ENCODE measurements at places on chromosomes 5 and 9.

DNA sequence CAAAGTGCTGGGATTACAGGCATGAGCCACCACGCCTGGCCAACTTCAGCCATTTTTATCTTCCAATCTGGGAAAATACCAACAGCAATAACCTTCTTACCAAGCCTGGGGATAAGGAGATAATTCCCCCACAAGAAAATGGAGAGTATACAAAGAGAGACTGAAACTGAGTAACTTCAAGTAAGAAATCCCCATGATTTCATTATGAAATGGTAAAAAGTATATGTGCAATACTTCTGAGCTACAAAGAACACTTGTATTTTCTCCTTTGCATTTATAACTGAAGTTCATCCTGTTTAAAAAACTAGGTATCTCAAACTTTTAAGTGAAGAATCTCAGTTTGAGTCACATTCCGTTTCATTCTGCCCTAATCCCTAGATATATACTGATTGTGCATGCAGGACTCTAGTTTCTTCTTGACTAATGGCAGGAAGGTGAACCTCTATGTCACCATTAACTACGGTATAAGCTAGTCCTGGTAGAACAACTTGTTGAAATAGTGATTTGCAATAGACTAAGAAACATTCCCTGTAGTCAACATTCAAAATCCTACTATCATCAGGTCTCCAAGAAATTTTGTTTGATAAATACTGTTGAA lies 2071.4 kb downstream of the MAT2B start:
- ATAC-seq = no peak

DNA sequence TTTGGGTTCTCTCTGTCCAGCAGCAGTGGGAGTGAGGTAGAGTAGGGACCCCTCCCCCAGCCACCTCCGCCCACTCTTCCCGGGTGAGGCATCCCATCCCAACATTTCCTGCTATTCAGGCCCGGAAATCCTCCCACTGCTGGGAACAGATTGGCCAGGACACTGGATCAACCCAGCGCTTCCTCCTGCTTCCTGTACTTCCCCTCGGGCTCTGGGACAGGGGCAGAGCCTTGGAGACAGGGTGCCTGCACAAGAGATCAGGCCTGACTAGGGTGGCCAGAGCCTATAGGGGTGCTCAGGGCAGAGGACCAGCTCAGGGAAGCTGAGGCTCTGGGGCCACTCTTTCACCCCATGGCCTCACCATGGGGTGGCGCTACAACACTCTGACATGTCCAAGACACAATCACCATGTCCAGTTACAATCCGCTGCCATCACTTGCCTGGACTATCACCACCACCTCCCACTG lies 14.5 kb downstream of the SH2D3C start:
- peak; percentile 60 for ATAC-seq

- ATAC-seq = no peak
Observed at GRCh38 chr9:134377976-134378375, 51.7 kb downstream of the RXRA start.

GRCh38 chr5:32551865-32552264 lies 33.5 kb upstream of the SUB1 start:
- no peak for ATAC-seq

GRCh38 chr5:154849791-154850201 lies 607 bp downstream of the FAXDC2 start:
- no peak for ATAC-seq

- no peak for ATAC-seq
Observed at GRCh38 chr5:142671801-142672200, 14.1 kb downstream of the FGF1 start.

GRCh38 chr5:171543148-171543815 lies 123.8 kb downstream of the FGF18 start:
- no peak for ATAC-seq

GRCh38 chr9:121564504-121565260 lies 65.0 kb upstream of the GGTA1 start:
- ATAC-seq = no peak

DNA sequence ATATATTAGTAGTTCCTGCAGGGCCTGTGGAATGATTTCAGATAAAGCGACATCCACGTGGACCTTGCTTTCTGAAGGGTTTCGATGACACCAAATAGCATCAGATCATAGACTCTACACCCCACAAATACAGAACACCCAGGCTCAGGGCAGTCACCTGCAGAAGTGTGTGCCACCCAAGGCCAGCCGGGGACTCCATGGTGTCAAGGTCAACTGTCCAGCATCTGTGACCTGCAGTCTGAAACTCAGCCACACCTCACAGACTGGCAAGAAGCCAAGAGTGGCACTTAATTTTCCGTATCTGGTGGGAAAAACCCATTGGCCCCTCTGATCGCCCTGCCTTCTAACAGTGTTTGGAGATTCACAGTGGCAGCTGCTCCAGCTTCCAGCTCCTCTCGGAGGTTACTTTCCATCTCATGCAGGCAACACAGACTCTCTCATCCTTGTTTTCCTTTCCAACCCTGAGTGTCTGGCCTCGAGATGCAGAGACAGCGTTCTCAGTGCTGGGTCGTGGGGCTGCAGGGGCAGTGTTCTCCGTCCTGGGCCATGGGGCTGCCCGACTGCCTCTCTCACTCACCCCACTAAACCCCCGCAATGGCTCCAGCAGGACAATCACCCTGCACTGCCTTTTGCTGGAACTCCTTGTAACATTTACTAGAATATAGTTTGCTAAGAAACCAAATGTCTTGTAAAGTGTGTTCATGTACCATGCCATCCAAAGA lies 221.9 kb downstream of the IRX2 start:
- no peak for ATAC-seq

- ATAC-seq = no peak
Observed at GRCh38 chr9:98080326-98080725, 23.8 kb downstream of the NANS start.

DNA sequence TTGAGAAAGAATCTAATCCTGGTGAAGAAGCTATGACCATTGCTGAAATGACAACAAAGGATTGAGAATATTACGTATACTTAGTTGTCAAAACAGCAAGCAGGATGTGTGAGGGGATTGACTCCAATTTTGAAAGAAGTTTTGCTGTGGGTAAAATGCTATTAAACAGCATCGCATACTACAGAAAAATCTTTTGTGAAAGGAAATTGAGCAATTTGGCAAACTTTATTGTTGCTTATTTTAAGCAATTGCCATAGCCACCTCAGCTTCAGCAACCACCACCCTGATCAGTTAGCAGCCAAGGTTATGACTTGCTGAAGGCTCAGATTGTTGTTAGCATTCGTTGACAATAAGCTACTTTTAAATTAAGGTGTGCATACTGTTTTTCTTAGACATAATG lies 22.5 kb upstream of the ARL14EPL start:
- no peak for ATAC-seq

DNA sequence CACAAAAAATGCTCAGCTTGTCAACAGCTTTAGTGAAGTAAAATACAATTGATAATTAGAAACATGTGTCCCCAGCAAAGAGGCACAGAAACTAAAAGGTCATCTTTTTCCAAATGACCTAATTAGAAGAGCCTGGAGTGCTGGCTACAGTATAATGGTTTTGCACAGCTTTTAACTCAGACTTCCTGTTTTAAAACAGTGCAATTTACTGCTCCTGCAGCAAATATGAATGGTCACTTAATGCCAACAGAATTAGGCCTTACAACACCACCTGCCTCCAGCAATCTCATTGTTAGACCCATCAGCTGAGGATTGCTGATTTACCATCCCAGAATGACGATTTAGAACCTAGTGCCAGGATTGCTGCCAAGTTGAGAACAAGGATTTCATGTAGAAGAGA lies 239.3 kb downstream of the CETN3 start:
- no peak for ATAC-seq

- ATAC-seq = no peak
Observed at GRCh38 chr5:165714598-165714997, 2209.2 kb downstream of the MAT2B start.

DNA sequence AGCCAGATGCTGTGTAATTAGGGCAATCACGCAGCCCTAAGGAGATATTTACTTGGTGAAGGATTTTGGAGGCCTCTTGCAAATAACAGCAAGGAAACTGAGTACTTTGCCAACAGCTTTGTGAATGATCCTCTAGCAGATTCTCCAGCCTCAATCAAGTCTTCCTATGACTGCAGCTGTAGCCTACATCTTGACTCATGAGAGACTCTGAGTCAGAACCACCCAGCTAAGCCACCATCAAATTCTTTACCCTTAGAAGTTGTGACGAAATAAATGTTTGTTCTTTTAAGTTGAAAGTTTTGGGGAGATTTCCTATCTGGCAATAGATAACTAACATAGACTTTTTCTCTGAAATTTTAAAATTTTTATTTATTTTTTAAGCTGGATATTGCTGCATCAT lies 237.6 kb upstream of the CCNH start:
- ATAC-seq = no peak

- no peak for ATAC-seq
Observed at GRCh38 chr5:9324348-9325077, 221.4 kb downstream of the SEMA5A start.

GRCh38 chr5:122014236-122014935 lies 52.6 kb downstream of the SRFBP1 start:
- no peak for ATAC-seq

GRCh38 chr5:136174021-136174659 lies 18.8 kb downstream of the SMIM32 start:
- no peak for ATAC-seq

DNA sequence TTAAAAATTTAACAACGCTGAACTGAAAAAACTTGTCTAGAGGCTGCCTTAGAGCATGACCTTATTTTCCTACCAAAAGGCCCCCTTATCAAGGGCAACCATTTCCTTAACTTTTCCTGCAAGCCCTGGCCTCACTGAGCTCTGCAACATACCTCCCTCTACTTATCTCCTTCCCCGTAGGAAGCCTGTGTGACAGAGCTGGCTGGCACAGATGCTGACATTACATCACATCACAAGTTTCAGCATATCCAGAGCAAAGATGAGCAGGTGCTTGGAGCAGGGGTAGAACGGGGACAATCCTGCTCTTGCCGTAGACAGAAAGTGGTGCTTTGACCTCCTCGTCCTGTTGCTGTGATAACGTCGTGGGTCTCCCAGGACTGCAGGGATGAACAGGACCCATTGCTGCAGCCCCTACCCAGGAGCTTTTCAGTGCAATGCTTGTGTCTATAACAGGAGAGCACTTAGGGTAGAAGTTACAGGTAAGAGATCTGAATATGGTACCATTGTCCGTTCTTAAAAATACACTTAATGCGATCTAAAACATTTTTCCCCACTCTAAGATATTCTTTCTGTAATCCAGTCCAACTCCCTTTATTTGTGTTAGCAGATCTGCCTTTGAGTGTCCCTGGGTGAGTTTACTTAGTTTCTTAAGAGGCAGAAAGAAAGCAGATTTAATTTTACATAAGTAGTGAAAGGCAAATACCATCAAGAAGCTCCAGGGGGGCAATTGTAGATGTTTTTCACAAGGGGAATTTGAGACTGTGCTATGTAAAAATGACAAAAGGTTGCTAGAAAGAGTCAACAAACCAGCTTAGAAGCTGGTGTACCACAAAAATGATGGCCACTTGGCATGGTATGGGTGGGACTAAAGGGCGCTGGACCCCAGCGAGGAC lies 101.9 kb upstream of the EFNA5 start:
- no peak for ATAC-seq

DNA sequence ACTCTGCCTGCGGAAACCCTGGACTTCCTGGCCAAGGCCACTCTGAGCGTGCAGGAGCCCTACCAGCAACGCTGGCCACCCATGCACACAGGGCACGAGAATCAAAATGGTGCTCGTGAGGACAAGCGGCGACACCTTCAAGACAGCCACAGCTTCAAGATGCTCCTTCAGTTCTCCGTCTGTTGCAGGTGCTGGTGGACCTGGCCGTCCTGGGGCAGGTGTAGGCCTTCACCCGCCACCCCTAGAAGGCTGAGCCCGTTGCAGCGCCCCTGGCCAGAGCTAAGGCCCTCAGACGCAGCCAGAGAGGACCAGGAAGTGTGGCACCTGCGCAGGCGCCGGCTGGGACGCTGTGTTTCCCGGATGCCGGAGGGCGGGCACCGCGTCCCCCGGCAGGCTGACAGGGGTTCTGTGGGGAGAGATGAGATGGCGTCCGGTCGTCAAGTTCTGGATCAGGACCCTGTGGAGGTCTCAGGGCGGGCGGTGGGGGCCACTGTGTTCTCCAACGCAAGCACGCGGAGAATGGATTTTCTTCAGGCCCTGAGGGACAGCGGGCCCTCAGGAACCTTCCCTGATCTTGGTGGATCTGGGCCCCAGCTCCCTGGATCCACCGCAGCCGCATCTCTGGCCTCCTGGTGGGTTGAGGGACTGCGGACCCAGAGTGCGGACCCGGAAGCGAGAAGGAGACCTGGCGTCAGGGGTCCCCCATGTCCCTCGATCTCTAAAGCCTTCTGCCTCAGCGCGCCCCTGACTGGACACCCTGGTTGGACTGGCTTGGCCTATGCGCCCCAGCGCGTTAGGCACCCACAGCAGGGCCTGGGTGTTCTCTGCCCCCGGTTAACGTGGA lies 1770.8 kb upstream of the CDH9 start:
- ATAC-seq = no peak

DNA sequence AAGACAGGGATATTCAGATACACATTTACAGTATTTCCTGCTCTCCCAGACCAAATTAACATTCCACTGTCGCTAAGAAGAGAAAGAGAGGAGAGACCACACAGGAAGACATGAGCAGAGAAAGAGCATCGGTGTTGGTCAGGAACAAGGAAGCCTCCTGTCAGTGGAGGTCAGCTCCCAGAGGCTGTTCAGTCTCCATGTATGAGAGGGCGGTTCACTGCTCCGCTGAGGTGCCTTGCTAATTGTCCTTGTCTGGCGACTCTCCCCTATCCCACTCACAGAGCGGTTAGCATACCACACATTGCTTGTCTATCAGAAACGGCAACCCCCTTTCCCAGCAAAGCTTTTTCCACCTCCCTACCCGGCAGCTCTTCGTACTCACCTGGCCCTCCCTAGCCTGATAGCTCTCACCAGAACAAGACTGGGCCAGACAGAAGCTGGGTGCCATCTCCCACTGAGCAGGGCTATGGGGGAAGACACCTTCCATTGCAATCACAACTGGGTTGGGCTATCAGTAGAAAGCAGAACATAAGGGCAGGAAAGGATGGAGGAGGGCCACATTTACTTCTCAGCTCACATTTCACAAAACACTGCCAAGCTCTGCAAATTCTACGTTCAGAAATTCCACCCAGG lies 58.6 kb upstream of the LMNB1 start:
- no peak for ATAC-seq

GRCh38 chr5:144774197-144774596 lies 603.5 kb downstream of the KCTD16 start:
- no peak for ATAC-seq

DNA sequence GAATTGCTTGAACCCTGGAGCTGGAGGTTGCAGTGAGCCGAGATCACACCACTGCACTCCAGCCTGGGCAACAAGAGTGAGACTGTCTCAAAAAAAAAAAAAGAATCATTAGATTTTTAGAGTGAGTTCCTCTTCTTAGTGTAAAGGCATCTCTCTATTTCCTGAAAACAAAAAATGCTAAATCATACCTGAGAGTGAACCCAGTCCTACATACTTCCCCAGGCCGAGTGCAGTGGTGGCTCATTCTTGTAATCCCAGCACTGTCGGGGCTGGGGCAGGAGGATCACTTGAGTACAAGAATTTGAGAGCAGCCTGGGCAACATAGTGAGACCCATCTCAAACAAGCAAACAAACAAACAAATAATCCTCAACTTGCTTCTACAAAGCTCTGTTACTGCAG lies 38.2 kb upstream of the LPAR1 start:
- no peak for ATAC-seq

All from activated CD4-positive, CD25-positive, alpha-beta regulatory T cell treated with anti-CD3 and anti-CD28 coated beads, Interleukin-2, amount 50 U/mL, for 24 hours (primary cell).